ENCODE measurements at places on chromosomes 2 and 18.

- DNase-seq, result no peak
These were observed 156.2 kb downstream of the UXS1 start for GRCh38 chr2:106037932-106038331.

- DNase-seq, result no peak
These were observed 249.8 kb downstream of the CYP26B1 start for GRCh38 chr2:71897836-71898235.

DNA sequence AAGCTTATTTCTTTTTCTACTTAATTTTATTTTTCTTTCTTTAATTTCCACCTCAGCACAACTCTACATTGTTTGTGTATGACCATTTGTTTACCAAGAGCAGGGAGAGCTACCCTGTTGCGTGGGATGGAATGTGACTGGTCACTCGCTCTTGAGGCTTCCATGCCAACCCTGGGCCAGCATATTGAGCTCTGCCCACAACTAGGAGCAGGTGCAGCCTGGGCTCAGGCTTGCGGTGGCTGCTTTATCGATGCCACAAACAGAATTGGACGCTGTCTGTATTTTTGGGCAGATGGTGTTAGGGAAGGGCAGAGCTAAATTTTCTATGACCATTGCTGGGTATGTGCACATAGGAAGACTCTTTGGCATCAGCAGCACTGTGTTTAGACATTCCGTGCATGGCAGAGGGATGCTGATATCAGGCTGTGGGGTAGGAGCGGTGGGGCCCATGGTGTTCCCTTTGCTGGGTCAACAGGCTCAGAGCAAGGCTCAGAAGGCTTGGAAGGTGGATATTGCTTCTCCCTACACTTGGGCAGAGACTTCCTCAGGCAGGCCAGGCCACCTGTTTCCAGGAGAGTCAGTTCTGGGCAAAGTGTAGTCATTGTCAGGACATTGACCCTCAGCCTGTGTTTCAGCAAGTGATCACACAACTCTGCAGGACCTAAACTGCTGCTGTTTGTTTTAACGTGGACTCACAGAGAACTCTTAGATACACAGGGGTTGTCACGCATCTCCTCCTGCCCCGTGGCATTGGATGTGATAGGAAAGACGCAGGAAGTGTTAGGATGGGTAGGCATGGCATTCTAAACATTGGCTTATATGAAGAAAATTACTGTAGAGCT is 40.2 kb downstream of the TMEM182 start:
- no peak for DNase-seq

GRCh38 chr2:36376319-36376765 is 20.8 kb downstream of the CRIM1 start:
- DNase-seq, result no peak

DNA sequence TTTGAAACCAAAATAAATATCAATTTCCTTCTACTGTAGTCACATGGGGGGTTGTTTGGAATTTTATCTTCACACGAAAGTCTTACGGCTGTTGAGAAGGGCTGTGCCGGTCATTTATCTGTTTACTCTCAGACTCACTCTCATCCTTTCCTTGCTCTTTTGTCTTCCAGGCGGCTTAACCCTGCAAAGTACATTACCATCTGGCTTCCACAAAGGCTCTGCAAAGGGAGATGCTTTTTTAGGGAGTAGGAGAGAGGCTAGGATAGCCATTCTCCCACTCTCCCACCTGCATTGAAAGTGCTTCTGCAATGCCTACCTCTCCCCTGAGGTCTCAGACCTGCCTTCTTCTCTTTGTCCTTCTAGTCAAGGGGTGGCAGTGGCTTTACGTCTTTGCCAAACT is 247.6 kb downstream of the MEIS1 start:
- DNase-seq, result no peak

GRCh38 chr2:58720770-58721697 is 479.9 kb upstream of the FANCL start:
- DNase-seq, result no peak

- no peak for DNase-seq
These were observed 507.2 kb downstream of the EPHA4 start for GRCh38 chr2:221064880-221065279.

GRCh38 chr2:47225061-47225783 is 70.1 kb upstream of the STPG4 start:
- no peak for DNase-seq

DNA sequence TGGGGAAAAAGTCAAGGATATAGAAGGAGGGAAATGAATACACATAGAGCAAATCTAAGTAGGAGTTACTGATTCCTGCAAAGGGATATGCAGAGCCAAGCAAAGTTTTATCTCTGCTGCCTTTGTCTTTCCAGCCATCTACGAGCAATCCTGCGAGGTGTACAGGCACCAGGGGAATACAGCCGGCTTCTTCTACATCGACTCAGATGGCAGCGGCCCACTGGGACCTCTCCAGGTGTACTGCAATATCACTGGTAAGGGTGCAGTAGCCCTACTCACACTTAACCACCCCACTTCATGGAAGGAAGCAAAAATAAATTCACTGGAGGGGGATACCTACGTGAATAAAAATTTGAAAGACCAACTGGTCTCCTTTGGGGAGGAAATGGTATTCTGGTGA is 584.6 kb downstream of the CNTNAP5 start:
- DNase-seq, result no peak

GRCh38 chr2:206920951-206921350 is 18.4 kb upstream of the CPO start:
- no peak for DNase-seq

GRCh38 chr2:47738331-47738730 is 44.6 kb upstream of the MSH6 start:
- no peak for DNase-seq

DNA sequence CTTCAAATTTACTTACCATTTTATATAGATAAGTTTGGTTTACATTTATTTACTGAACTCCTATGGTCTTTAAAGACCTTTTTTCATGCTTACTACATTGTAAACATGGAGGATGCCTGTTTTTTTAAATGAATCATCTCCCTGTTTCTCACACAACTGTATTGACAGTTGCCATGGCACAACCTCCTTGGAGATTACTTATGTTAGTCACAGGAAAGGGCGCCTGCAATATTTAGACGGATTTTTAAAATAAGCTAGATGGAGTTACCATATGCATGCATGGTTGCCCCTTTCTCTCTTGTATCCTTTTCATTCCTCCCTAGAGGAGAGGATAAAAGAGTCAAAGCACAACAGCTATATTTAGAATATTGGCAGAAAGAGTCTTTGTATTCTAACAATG is 34.8 kb upstream of the CCDC102B start:
- DNase-seq, result no peak

DNA sequence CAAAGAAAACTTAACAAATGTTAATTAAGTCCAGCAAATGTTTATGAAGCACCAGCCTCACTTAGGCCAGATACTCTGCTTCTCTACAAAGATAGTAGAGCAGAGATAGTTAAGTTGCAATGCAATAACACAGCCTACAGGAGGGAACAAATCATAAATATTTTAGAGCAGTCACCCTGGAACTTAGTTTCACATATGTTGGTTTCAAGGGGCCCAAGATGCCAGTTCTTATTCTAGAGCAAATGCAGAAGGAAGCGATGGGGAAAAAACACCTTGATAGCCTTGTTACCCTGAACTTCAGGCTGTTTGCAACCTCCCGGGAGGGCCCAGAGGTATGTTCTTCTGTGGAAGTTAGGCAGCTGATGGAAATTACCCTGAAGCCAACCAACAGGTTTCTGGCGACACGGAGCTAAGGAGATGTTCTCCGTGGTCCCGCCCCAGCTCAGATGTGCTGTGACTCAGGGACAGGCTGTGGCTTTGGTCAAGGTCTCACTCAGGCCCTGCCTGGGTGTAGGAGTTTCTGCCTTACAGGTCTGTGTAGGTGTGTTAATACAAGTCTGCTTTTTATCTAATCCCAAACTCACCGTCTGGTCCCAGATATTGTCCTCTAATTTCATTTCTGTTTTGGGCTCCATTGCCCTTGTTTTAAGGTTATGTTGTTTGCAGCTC is 3.8 kb downstream of the CTIF start:
- no peak for DNase-seq

DNA sequence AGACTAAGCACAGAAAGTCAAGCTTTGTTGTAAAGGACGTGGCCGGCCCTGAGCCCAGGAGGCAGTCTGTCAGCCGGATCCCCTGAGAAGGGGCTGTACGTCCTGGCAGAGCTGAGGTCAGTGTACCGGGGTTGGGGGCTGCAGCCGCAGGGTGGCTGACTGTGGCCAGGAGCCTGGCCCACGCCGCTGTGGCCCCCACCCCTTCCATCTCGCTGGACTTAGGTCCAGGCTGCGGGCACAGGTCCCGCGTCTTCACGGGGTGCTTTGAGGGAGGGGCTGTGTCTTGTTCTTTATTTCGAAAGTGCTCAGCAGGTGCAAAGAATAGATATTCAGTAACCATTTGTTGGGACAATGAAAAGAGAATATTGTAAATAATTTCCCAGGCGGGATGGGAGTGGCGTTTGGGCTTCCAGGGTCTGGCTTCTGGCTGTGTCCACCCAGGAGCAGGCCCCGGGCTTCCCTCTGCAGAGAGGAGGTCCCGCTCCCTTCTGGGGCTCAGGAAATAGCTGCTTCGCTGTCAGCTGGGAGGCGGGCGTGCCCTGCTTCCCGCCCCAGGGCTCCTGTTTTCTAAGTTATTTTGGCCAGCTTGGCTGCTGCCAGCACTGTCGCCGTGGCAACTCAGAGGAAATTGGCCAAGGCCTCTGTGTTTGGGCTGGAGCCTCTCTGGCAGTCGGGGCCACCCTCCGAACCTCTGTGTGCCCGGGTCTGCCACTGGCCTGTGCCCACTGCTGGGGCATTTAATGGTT is 7.4 kb downstream of the NFATC1 start:
- DNase-seq, result no peak

DNA sequence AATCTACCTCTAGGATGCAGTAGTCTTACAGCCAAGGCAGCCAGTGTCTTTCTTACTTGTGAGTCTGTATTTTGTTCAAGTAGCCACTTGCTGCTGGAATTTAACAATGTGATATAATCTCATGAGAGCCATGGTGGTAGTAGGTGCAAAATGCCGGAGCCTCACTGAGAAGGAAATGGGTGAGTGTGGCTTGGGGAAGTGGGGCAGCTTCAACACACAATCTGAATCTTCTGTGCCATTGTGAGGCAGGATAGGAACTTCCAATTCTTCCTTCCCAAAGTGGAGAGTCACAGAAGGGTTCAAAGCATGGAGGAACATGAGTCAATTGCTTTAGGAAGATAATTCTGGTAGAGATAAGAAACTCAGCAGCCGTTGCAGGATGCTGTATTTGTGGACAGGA is 158.7 kb upstream of the APCDD1 start:
- no peak for DNase-seq

DNA sequence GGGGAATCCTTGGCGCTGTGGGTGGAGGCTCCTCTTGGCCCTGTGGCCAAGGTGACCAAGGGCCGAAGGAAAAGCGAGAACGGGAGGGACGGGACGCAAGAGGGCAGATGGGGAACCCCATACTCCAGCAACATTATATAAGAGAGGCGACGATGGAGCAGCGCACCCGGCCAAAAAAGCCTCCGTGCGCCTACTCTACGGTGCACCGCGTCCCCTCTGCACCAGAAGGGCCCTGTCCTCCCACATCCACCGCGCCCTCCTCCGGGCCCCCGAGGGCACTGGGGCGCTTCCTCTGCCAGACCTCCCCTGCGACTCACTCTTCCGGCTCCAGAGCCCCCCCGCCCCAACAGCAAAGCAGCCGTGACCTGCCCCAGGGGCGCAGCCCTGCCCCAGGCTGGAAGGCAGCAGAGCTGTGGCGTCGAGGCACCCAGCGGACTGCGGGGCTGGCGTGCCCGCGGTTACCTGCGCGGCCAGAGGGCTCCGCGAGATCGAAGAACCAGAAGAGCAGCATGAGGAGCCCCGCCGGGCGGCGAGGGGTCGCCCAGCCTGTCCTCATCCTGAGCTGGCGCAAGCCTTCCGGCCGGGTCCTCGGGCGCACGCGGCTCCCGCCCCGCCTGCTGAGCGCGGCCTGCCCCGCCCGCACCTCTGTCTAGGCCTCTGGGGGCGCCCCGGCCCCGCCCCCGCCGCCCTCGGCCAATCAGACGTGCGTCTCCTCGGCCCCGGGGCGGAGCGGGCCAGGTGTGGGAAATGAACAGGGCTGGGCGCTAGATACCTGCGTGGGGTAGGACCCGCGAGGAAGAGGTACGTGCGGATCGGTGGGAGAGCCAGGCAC is 106.3 kb upstream of the CD302 start:
- peak; percentile 32 for DNase-seq

- DNase-seq, result no peak
These were observed 113.9 kb downstream of the ANKRD44 start for GRCh38 chr2:197196541-197197180.

- no peak for DNase-seq
These were observed 50.6 kb upstream of the SETBP1 start for GRCh38 chr18:44630118-44630517.

- no peak for DNase-seq
These were observed 1727.3 kb downstream of the SUCLG1 start for GRCh38 chr2:82731824-82732223.

DNA sequence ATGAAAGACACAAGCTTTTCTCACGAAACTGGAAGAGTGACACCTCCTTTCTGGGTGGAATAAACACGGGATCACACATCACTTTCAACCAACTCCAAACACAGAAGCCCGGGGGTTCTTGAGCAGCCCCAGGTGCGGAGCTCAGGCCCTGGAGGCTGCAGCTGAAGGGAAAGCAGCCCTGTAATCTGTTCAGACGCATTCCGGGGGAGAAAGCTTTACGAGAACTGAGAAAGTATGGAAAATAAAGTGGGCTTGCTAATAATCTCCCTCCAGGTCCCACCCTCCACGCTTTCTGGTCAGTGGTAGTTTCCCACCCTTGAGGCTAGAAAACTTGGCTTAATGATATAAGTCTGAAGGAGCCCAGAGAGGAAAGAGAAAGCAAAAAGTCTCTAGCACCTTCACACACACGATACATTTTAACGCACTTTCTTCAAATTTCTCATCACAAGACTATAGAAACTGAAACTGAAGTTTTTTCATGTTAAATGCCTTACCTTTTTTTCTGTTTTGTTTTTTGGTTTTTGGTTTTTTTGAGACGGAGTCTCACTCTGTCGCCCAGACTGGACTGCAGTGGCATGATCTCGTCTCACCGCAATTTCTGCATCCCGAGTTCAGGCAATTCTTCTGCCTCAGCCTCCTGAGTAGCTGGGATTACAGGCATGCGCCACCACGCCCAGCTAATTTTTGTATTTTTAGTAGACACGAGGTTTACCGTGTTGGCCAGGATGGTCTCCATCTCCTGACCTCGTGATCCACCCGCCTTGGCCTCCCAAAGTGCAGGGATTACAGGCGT is 141.3 kb downstream of the AFF3 start:
- DNase-seq, result no peak

DNA sequence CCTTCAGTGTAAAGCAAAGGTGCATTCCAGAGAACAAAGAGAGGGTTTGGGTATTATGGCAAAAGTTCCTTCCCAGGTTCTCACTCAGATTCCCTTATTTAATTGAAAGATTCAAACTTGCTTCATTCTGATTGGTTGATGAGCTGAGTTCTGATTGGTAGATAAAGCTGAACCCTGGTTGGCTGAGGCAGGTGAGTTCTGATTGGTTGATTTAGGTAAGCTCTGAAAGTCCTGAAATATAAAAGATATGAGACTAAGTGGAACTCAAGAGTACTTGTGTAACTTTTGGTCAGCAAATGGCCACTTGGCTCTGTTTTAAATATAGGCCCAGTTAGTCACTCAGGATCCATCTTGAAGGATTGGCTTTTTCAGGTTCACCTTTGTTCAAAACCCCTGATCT is 99.8 kb upstream of the FBXO11 start:
- no peak for DNase-seq
